ENCODE measurements at places on chromosomes 2 and 18. TPM values are rescaled to one million over a fixed set of nuclear protein-coding genes. Genes with fewer than 3 reads are reported as not detected.

DNA sequence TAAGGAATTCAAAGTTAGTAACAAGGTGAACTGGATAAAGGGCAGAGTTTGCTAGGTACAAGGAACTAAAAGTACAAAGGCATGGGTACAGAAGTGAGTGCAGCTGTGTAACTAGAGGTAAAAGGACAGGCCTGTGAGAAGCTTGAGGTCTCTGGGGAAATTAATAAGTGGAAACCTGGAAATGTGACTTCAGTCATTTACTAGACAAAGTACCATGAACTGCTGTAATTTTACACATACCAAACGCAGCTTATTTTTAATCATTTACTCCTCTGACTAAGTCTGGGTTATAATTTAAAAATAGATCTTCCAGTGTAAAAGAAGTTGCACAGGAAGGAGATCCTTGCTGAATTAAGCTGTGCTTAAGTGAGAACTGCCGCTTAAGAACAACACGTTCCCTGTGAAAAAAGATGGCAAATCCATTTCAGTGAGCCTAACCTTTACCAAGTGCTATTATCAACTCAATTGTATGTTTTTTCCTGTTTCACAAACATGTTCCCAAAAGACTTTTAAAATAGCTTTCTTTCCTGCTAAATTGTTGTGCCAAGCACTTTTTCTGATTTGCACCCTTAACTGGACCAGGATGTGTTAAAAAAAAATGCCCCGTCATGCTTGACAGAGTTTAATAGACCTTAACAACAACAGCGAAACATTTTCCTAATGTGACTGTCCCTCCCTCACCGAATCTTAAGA lies 44.3 kb downstream of the CALCRL start:
- DNase-seq: no peak

GRCh38 chr18:46055838-46056230 lies 16.2 kb downstream of the PSTPIP2 start:
- DNase-seq: no peak

Gene GMCL1
- total RNA-seq: 22.5 TPM

DNA sequence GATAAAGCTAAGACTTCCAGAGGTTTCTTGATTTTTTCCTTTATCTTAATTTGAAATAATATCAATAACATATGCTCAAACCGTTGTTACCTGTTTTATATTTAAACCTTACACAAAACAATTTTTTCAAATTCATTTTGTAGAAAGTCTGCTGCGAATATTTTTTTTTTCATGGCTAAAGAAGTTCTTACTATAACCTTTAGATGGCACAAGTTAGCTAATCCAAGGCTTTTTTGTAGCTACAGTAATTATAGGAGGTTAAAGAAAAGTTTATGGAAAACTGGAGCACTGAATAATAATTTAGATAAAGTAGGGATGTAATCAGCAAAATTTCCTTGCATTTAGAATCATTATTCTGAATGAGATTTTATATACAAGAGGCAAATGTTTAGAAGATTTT lies 78.0 kb upstream of the PNPT1 start:
- peak; percentile 53 for DNase-seq

DNA sequence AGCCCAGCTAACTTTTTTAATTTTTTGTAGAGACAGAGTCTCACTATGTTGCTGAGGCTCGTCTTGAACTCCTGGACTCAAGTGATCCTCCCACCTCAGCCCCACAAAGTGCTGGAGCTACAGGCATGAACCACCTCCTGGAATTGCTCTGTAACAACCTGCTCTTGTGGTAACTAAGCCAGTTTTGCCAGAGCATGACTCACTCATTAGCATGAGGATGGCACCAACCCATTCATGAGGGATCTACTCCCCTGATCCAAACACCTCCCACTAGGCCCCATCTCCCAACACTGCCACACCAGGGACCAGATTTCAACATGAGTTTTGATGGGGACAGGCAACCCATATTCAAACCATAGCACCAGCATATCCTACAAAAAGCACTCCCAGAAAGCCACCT lies 348.9 kb upstream of the RAB12 start:
- DNase-seq: no peak
